Psoas muscle (tissue), 8 donors: ENCODE measurements at places on chromosomes 3 and 15. TPM values are rescaled to one million over a fixed set of nuclear protein-coding genes. Genes with fewer than 3 reads are reported as not detected.

LRTM1 gene
- not detected for total RNA-seq

- no peaks in the 10 kb centered on the region for H3K27me3 ChIP-seq
- no peak overlapping the region for H3K27ac ChIP-seq
- H3K4me1 ChIP-seq, result no peaks in the 10 kb centered on the region
- H3K4me3 ChIP-seq, result no peak overlapping the region
- no peak for DNase-seq
These were observed 27.9 kb downstream of the CHAC1 start for GRCh38 chr15:40981186-40981585.

POLR2M gene
- total RNA-seq, result 81.5 TPM

DNA sequence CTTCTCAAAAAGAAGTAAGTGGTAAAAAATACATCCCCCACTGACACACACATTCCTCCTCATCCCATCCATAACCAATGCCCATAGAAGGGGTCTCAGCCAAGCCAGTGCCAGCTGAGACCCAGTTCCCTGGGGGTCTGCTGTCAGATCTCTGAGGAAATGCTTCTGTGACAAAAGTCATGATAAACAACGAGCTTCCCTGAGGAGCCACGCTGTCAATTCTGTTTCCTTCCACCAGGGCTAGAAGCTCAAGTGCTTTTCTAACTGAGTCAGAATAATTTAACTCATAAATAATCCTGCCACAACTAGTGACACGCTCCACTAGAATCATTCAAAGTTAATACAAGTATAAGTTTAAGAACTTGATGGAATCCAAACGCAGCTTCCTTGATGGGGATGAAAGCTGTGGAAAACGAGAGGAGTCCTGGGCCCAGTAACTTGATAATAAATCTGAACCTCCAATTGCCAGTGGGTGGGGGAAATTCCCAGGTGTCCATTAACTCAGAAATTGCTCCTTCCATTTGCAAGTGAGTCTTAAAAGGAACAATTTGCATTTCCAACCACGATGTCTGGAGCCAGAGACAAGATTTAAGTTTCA, 348.7 kb upstream of the LMCD1 start:
- no peaks in the 10 kb centered on the region for H3K4me1 ChIP-seq
- no peak overlapping the region for H3K4me3 ChIP-seq
- no peak overlapping the region for H3K27ac ChIP-seq
- H3K27me3 ChIP-seq, result no peaks in the 10 kb centered on the region
- no peaks in the 10 kb centered on the region for H3K36me3 ChIP-seq

PLIN1 gene
- total RNA-seq, result 0.79 TPM

LINGO1 gene
- 0.25 TPM for total RNA-seq

CLDN18 gene
- total RNA-seq, result not detected

NUP210 gene
- 2.1 TPM for total RNA-seq

GRCh38 chr15:63203451-63204090, 14.2 kb downstream of the RAB8B start:
- DNase-seq, result no peak
- no peaks in the 10 kb centered on the region for H3K4me1 ChIP-seq
- no peak overlapping the region for H3K4me3 ChIP-seq
- H3K36me3 ChIP-seq, result no peaks in the 10 kb centered on the region
- no peak overlapping the region for H3K27ac ChIP-seq

DNA sequence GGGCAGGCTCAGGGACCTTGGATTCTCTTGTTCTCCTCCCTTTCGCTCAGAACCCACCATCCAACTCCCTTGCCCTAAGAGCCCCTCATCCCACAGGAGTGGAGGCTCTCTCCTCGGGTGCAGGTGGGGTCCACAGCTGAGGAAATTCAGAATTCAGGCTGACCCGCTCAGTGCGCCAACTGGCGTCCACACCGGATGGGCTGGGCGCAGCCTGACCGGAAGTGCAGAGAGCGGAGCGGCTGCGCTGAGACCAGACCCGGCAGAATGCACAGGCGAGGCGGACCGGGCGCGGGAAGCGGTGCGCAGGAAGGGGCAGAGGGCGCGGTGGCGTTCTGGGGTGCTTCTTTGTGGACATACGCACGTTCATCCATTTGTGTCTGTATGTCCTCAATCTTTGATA, 210.4 kb upstream of the NDN start:
- H3K27ac ChIP-seq, result no peak overlapping the region
- no peaks in the 10 kb centered on the region for H3K36me3 ChIP-seq
- H3K4me1 ChIP-seq, result no peaks in the 10 kb centered on the region
- DNase-seq, result no peak
- H3K4me3 ChIP-seq, result no peak overlapping the region

- H3K36me3 ChIP-seq, result no peaks in the 10 kb centered on the region
- no peak overlapping the region for H3K4me3 ChIP-seq
- H3K4me1 ChIP-seq, result no peaks in the 10 kb centered on the region
- no peak overlapping the region for H3K27ac ChIP-seq
These were observed 32.8 kb downstream of the SCN5A start for GRCh38 chr3:38616658-38617057.

- H3K36me3 ChIP-seq, result no peaks in the 10 kb centered on the region
- H3K27me3 ChIP-seq, result no peaks in the 10 kb centered on the region
- no peak overlapping the region for H3K27ac ChIP-seq
- H3K4me1 ChIP-seq, result no peaks in the 10 kb centered on the region
- H3K4me3 ChIP-seq, result no peak overlapping the region
These were observed 160.0 kb upstream of the NSMCE3 start for GRCh38 chr15:29429584-29429983.

GRCh38 chr3:43389388-43390254, 103.3 kb downstream of the SNRK start:
- H3K4me1 ChIP-seq, result peaks cover 23% of the 10 kb centered on the region
- no peaks in the 10 kb centered on the region for H3K36me3 ChIP-seq
- no peak for DNase-seq
- H3K27ac ChIP-seq, result peak overlapping the region; percentile 64
- no peaks in the 10 kb centered on the region for H3K27me3 ChIP-seq

DNA sequence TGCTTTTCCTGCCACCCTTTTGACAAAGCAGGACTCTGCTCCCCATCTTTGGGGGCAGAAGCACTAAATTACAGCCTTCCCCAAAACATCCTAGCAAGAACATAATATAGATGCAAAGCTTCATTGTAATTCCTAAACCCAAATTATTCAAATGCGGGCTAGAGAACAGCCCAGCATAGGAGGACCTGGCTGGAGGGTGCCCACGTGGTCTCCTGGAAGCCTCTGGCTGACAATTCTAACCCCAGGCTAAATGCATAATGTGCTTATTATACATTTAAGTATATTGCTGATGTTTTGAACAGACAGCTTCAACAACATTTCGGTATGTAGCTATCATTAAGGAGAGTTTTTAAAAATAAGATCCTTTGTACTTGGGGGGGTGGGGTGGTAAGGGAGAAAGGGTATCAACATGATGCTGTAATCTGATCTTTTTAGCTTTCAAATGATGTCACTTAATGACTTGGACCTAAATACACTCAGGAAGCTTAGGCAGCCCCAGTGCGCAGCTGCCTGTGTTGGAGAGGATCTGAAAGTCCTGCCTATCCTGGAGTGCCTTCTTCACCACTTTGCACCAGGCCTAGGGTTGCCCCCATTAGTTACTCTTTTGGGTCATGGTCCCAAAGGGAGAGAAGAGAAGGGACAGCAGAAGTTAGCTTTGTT, 57.2 kb upstream of the USP3 start:
- H3K36me3 ChIP-seq, result no peaks in the 10 kb centered on the region
- H3K4me3 ChIP-seq, result no peak overlapping the region
- H3K4me1 ChIP-seq, result no peaks in the 10 kb centered on the region

GRCh38 chr3:150236316-150237082, 171.6 kb upstream of the TSC22D2 start:
- no peak for DNase-seq
- no peaks in the 10 kb centered on the region for H3K36me3 ChIP-seq
- peak overlapping the region; percentile 44 for H3K27ac ChIP-seq
- H3K4me3 ChIP-seq, result no peak overlapping the region
- peaks cover 24% of the 10 kb centered on the region for H3K4me1 ChIP-seq
- H3K27me3 ChIP-seq, result no peaks in the 10 kb centered on the region

- H3K4me3 ChIP-seq, result peak overlapping the region; percentile 25
- H3K27me3 ChIP-seq, result no peaks in the 10 kb centered on the region
- H3K4me1 ChIP-seq, result peaks cover 3% of the 10 kb centered on the region
- DNase-seq, result no peak
- H3K27ac ChIP-seq, result peak overlapping the region; percentile 46
These were observed 3.6 kb downstream of the SLC51A start for GRCh38 chr3:196219970-196220311.

DNA sequence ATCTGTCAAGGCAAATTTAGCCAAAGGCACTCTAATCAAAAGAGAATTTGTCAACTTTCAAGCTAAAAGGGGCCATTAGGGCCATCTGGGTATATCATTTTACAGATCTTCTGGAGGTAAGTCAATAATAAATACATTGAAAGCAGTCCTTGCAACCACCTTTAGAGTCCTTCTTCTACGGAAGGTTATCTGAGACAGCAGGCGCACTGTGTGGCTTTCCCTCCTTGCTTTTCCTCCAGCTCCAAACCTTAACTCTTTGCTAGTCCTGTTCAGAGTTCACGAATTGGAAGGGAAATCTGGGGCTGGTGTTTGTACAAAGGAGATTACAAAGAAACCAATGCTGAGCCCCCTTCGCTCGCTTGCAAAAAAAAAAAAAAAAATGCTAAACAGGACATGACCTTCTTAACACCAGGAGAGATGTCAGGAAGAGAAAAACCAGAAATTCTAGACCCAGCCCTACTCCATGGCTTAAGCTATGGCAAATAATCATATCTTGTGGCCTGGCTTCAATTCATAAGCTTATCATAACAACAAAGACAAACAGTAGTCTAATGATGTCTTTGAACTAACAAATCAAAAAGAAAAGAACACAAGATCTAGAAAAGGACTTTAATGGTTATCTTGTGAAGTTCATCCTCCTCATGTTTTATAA, 215.7 kb downstream of the STT3B start:
- no peaks in the 10 kb centered on the region for H3K36me3 ChIP-seq
- H3K4me3 ChIP-seq, result no peak overlapping the region
- H3K27ac ChIP-seq, result no peak overlapping the region
- H3K4me1 ChIP-seq, result no peaks in the 10 kb centered on the region

DNA sequence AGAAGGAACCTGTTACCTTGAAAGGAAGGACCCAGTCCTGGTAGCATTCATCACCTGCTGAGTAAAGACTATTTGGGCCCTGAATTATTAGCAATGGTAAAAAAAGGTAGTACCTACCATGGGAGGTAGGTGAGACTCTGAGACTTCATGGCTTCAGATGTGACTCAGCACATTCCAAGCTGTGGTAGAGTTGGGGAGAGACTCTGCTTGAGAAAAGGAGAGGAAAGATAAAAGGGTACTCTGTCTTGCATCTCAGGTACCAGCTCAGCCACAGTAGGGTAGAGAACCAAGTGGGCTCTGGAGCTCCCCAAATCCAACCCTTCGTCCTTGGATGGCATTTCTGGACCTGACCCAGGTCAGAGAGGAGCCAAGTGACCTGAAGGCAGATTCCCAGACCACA, 430.4 kb downstream of the TBL1XR1 start:
- H3K36me3 ChIP-seq, result no peaks in the 10 kb centered on the region
- H3K27ac ChIP-seq, result no peak overlapping the region
- H3K4me1 ChIP-seq, result no peaks in the 10 kb centered on the region

COL6A6 gene
- total RNA-seq, result 0.26 TPM

USP8 gene
- total RNA-seq, result 42.9 TPM

SLC2A2 gene
- not detected for total RNA-seq

DNA sequence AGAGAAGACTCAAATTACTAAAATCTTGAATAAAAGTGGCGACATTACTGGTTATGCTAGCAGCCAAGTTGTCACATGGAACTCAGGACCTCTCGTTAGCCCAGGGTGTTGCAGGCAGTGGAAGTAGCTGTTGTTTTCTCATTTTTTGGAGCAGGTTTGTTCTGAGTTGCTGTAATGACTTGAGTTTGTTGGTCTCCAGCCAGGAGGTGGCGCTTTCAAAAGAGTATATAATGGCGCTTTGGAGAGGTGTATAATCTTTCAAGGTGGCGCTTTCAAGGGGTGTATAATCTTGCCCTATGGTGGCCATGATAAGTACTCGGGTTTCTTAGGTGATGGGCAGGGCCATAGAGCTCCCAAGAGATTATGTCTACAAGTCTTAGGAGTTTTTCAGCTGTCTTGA, 632.7 kb downstream of the NTRK3 start:
- no peak overlapping the region for H3K27ac ChIP-seq
- no peaks in the 10 kb centered on the region for H3K36me3 ChIP-seq
- H3K4me3 ChIP-seq, result no peak overlapping the region
- DNase-seq, result no peak

GRCh38 chr15:39869254-39869653, 50.8 kb downstream of the GPR176 start:
- H3K36me3 ChIP-seq, result no peaks in the 10 kb centered on the region
- no peaks in the 10 kb centered on the region for H3K4me1 ChIP-seq
- no peak for DNase-seq
- no peaks in the 10 kb centered on the region for H3K27me3 ChIP-seq
- H3K27ac ChIP-seq, result no peak overlapping the region

DNA sequence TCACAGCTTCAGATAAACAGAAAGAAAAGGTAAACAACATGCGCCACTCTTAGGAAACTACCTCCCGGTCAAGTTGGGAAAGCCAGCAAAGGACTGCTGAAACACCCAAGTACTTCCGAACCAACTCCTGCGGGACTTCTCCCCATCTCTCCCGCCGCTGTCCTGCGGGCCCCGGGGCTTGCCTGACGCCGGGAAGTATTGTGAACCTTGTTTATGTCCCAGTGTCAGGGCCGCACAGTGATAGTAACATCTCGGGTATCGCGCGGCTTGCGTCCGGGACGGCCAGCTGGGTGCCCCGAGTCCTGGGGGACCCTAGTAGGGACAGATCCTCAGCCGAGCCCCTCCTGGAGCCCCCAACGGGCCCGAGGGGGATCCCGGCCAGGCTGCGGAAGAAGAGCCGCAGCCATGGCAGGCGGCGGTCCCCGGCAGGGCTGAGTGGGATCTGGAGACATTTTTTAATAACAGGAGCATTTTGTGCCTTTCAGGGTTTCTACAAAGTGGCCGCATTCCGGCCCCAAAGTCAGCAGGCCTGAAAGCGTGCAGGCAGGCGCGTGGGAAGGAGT, 756 bp downstream of the CLPX start:
- H3K36me3 ChIP-seq, result no peaks in the 10 kb centered on the region
- no peaks in the 10 kb centered on the region for H3K27me3 ChIP-seq
- DNase-seq, result peak; percentile 79
- peak overlapping the region; percentile 92 for H3K4me3 ChIP-seq
- peaks cover 20% of the 10 kb centered on the region for H3K4me1 ChIP-seq
- peak overlapping the region; percentile 97 for H3K27ac ChIP-seq

DNA sequence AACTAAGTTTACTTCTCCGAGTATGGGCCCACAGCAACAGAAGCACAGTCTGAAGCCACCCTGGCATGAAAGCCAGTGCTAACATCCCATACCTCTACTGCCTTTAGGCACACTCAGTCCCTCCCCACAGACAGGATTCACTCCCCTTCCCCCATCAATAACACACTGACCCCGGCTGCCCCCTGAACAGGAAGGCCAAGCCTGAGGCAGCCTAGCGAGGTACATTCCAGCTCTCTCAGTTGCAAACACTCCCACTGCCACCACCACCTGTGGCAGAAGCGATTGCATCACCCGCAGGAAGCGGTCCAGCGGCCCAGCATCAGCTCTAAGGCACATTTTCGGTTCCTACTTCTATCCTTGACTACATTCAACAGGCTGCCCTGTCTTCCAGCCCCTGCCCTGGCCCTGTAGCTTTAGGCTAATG, 7.0 kb upstream of the BMF start:
- no peak overlapping the region for H3K4me3 ChIP-seq
- no peaks in the 10 kb centered on the region for H3K36me3 ChIP-seq
- no peaks in the 10 kb centered on the region for H3K27me3 ChIP-seq
- DNase-seq, result peak; percentile 69
- H3K27ac ChIP-seq, result no peak overlapping the region

GRCh38 chr3:62139957-62140356, 233.4 kb downstream of the FEZF2 start:
- peaks cover 24% of the 10 kb centered on the region for H3K4me1 ChIP-seq
- no peak overlapping the region for H3K27ac ChIP-seq
- no peak for DNase-seq
- no peak overlapping the region for H3K4me3 ChIP-seq
- H3K36me3 ChIP-seq, result peaks cover 5% of the 10 kb centered on the region

TFRC gene
- 64.9 TPM for total RNA-seq

KBTBD13 gene
- 5.0 TPM for total RNA-seq

KPNA1 gene
- total RNA-seq, result 246 TPM
